ENCODE measurements at places on chromosomes 7 and 10. TPM values are rescaled to one million over a fixed set of nuclear protein-coding genes. Genes with fewer than 3 reads are reported as not detected.

The SNCG gene
- 1.6 TPM for total RNA-seq

DNA sequence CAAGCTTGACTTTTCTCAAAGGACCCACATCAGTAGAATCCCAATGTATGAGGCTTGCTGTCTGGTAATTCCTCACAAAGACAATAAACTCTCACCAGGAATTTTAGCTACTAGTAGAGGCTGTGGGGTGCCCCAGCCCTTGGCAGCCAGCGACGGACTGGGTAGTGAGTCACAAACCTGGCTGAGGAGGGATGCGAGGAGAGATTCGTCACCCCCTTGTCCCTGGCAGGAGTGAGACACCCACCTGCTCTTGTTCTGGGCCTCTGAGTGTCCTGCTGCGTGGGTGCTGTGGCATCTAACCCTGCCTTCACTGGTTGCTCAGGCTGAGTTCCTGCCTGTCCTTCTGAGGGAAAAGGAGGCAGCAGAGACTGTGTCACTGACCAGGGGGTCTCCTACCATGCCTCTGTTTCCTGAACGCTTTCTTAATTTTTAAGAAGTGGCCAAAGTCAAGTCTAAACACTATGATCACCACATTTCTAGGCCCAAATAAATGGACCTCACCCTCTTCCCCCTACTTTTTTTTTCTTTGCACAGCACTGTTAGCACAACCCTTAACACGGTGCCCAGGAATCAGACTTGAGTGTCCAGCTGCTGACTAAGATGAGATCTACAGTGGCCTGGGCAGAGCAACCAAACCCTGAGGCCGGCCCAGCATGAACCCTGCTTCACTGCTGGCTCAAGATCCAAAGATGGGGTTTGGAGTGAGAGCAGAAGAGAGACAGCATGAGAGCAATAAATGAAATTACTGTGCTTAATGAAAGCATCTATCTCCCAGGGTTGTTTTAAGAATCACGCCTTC, 146.4 kb downstream of the ANLN start:
- no peak for DNase-seq

DNA sequence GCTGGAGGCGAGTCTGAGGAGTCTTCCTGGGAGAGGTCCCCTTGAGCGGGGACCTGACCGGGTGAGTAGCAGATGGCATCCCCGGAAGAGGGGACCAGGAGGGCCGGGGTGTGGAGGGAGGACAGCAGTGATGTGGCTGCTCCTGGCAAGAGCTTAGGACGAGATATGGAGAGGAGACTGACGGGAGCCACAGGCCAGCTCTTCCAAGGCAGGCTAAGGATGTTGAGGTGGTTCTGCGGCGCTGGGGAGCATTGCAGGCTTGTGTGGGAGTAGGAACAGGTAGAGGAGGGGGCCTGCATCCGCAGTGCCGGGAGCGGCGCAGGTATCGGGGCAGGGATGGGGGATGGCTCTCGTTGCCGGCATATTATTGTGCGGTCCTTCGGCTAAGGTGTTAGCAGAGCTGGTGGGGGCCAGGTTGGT, 76.7 kb upstream of the ANLN start:
- no peak for DNase-seq

- DNase-seq: peak; percentile 33
Measured at GRCh38 chr7:47335557-47336471, 246.1 kb downstream of the TNS3 start.

DNA sequence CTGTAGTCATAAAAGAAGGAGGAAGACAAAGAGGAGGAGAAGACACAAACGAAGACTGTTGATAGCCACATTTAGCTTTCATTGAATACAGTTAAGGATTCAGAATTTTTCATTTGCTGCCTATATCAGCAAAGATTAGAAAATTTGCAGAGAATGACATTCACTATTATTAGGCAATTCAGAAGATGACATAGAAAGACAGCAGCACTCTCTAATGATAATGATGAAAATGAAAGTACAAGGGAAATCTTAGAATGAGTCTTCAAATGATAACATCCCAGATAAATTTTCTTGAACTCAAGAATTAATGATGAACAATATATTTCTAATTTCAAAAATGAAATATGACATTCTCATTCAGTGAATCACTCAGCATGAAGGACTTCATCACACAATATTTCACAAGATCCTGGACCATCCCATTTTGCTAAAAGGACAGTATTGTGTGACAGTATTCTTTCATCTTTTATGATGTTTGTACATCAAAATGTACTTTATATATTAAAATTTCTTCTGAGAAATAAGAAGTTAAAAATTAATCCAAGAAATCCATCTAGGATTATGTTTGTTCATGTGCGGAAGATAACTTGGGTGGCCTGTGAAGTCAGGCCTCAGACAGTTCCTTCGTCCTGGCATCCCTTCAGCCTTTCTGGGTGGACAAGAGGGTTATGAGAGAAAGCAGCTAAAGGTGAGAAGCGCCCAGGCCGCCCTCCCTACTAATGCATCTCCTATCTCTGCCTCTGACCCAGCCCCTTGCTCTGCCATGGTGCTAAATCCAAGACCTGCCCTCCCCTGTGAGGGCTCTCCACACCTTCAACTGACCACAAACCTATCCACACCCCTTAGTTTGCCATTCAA, 47.4 kb upstream of the CAMK2B start:
- no peak for DNase-seq

The SVOPL gene
- total RNA-seq: 0.82 TPM

GRCh38 chr7:20749906-20750305, 36.8 kb downstream of the SP8 start:
- no peak for DNase-seq

- DNase-seq: no peak
Measured at GRCh38 chr10:2837674-2838073, 229.7 kb upstream of the PFKP start.

The CPEB3 gene
- total RNA-seq: 21.2 TPM

The ZNF485 gene
- 8.2 TPM for total RNA-seq

The MMRN2 gene
- 4.1 TPM for total RNA-seq

- DNase-seq: no peak
Measured at GRCh38 chr10:103452506-103453230, 498 bp upstream of the CALHM2 start.

GRCh38 chr10:112374724-112375541, 1.0 kb downstream of the ACSL5 start:
- DNase-seq: no peak

All from frontal cortex (tissue), 4 donors.